ENCODE measurements at places on chromosomes 4 and X. TPM values are rescaled to one million over a fixed set of nuclear protein-coding genes. Genes with fewer than 3 reads are reported as not detected.

The ASB5 gene
- polyA plus RNA-seq = 0.59 TPM

The HTRA3 gene
- 9.3 TPM for polyA plus RNA-seq

DNA sequence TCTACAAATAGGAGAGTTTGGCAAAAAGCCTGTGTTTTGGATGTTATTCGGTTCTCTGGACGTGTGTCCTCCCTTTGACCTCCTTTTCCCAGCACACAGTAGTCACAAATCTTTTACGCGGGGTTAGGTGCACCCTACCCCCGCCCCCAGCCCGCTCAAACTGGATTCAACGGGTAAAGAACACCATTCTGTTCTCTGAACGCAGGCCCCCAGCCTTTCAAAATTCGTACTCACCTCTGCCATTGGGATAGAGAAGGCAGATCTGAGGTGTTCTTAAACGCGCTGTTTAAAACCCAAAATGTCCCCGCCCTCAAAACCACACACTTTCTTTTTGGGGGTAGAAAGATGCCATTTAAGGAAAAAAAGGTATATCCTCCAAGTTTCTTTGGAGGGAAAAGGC lies 2.7 kb downstream of the LEF1 start:
- DNase-seq = peak; percentile 13

DNA sequence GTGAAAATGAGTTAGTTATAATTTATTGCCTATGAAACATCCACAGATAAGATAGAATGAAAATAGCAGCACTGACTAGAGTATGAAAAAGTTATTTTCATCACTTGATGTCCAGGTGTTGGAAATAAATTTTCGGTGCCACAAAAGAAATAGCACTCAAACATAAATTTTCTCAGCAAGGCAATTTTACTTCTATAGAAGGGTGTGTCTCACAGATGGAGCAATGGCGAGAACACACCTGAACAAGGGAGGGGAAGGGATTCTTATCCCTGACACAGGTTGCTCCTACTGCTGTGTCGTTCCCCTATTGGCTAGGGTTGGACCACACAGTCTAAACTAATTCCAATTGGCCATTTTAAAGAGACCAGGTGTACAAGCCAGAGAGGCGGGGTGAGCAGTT lies 13.3 kb upstream of the VAMP7 start:
- no peak for DNase-seq

The SLC49A3 gene
- 3.7 TPM for polyA plus RNA-seq

GRCh38 chr4:38489924-38490639 lies 173.9 kb upstream of the KLF3 start:
- no peak for DNase-seq

The SPANXN4 gene
- polyA plus RNA-seq = not detected
